ENCODE measurements at places on chromosomes 11 and 22.

GRCh38 chr22:46577368-46578249 is 40.2 kb upstream of the CELSR1 start:
- DNase-seq = no peak

DNA sequence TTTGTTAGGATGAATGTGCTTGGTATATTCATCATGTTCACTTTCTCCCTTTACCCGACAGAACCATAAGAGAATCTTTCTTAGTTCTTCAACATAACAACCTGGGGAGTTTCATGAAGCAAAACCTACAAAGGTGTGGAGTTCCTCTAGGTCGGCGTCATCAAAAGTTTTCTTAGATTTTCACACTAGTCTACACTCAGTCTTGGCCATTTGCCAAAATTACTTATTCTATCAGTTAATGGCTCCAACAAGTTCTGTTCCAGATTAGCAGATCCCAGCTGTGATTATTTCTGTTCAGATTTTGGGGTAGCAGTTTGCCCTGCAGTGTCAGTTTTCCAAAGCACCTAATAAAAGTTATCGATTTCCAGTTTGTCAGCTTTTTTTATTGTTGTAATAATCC is 935.8 kb upstream of the RAG2 start:
- no peak for DNase-seq

GRCh38 chr11:125455851-125456250 is 40.2 kb downstream of the FEZ1 start:
- no peak for DNase-seq

DNA sequence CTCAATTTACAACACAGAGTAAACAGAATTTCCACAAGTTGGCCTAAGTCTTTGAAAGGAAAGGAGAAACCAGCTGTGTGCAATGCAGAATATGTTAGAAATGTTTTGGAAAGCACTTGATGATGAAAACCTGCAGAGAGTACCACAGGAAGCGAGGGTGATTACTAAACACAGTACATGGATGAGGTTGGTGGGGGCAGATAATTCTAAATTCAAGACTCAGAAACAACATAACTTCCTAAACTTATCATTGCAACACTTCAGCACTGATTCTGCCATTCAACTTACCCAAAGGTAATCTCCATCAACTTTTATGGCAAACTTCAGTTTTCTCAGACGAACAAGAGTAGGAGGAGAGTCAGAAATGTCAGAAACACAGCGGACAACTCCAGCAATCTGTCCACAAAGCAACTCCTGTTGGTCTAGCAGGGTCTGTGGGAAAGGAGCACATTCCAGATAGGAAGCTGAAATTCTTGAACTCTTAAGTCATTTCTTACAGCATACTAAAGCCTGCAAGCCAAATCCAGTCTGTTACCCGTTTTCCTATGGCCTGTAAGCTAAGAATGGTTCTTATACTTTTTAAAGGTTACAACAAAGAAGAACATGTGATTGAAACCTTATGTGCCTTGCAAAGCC is 6.8 kb downstream of the HPS4 start:
- peak; percentile 72 for DNase-seq

GRCh38 chr11:380095-380480 is 10.8 kb downstream of the B4GALNT4 start:
- DNase-seq = no peak

GRCh38 chr11:11810764-11811726 is 30.7 kb upstream of the USP47 start:
- no peak for DNase-seq

DNA sequence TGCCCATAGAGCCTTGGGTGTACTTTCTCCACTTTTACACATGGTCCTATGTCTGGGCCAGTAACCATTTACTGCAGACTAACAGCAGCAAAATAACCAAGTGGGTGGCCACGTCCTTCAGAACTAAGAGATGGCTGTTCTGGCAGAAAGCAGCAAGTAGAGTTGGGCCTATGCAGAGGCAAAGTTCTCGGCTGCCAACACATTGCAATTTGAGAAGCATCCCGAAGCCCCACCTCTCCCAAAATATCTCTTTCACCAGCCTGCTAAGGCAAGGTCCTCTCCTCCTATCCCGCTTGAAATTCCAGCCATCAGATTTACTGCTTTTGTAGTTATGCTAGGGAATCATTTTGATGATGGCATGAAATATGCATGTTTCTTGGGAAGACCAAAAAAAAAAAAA is 118.5 kb upstream of the APOA1 start:
- DNase-seq = no peak

- no peak for DNase-seq
These were observed 10.4 kb downstream of the CCKBR start for GRCh38 chr11:6269994-6270393.

GRCh38 chr11:75148436-75148983 is 2.4 kb upstream of the SLCO2B1 start:
- no peak for DNase-seq

DNA sequence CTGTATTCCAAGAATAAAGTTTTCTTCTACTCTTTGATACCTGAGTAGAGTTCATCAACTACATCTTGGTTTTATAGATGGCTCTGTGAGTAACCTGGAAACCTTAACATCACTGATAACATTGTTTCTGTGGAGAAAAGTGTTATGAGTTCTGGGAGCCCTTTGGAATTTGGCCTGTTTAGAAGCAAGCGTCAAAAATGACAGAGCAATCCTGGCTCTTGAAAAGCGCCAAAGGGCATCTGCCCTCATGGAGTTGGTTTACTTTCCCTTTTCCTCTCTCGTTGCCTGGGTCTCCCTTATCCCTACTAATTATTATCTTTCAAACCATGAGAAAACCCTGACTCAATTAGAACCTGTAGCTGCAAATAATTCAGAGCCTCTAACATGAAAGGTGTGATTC is 140.1 kb downstream of the DBX1 start:
- no peak for DNase-seq

GRCh38 chr22:29073618-29074275 is 912 bp downstream of the KREMEN1 start:
- no peak for DNase-seq

- DNase-seq = no peak
These were observed 4.1 kb upstream of the UBE2L6 start for GRCh38 chr11:57571606-57572005.

All from cardiac fibroblast (primary cell).